Activated CD4-positive, alpha-beta memory T cell treated with anti-CD3 and anti-CD28 coated beads, Interleukin-2, amount 10 ng/mL, durations not matched to agents 7 days and 5 days (primary cell): ENCODE measurements at places on chromosomes 1 and 21. TPM values are rescaled to one million over a fixed set of nuclear protein-coding genes. Genes with fewer than 3 reads are reported as not detected.

DNASE2B gene
- not detected for total RNA-seq

AGBL4 gene
- not detected for total RNA-seq

CSRP1 gene
- total RNA-seq: 77.8 TPM

RNF11 gene
- 39.7 TPM for total RNA-seq

PLEKHA6 gene
- not detected for total RNA-seq

KRTAP11-1 gene
- total RNA-seq: not detected

FMO2 gene
- total RNA-seq: not detected

PCP4L1 gene
- total RNA-seq: not detected

CHI3L2 gene
- 8.5 TPM for total RNA-seq
